ENCODE measurements at places on chromosomes 1 and 21.

- DNase-seq, result peak; percentile 1
Observed at GRCh38 chr1:225044258-225044657, 114.8 kb downstream of the DNAH14 start.

- DNase-seq, result no peak
Observed at GRCh38 chr1:111366256-111366655, 61.3 kb downstream of the OVGP1 start.

DNA sequence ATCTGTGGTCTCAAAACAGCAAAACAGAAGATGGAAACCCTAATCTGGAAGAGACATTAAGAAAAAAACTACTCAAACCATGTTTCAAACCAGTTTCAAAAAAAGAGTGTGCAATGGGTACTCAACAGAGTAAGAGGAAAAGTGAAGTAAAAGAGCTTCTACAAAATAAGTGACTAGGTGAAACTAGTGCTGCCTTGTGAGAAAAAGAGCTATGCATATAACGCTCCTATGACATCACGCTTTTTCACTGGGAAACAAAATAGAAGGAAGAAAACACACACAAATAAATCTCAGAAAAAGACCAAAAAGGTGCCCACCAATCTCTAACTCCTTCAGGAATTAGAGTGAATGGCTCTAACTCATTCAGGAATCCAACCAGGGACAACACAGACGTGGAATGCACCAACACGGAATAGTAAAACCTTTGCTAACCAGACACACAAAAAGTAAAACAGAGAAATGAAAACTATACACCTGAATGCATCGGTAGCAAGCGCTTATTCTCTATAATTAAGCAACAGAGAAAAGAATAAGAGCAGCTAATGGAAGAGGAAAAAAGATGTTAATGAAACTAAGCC is 1.3 kb downstream of the FOXJ3 start:
- DNase-seq, result no peak

- DNase-seq, result no peak
Observed at GRCh38 chr1:2235300-2235998, 7.3 kb downstream of the SKI start.

DNA sequence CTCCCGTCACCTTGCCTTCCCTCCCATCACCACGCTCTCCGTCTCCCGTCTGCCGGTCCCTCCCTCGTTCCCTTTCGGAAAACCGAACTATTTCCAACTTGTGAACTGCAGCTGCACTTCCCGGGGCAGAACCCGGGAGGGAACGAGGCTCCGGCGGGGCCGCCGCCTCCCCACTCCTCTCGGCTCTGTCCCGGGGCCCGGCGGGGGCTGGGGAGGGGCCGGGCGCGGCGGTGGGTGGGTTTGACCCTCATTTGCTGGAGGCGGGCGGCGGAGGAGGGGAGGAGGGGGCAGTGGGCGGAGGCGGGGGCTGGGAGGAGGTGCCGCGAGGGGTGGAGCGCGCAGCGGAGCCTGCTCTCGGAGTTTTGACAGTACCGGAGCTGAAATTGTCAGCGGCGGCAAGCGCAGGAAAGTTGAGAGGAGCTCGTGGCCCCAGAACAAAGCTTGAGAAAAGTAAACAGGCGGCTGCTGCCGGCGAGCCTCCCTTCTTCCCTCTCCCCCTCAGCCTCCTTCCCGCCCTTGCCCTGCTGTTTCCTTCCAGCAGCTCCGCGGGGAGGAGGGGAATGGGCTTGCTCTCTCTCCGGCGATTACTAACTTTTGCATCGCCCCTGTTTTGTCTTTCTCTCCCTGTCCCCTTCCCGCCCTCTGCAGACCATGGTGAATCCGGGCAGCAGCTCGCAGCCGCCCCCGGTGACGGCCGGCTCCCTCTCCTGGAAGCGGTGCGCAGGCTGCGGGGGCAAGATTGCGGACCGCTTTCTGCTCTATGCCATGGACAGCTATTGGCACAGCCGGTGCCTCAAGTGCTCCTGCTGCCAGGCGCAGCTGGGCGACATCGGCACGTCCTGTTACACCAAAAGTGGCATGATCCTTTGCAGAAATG is 2.9 kb downstream of the LMO4 start:
- DNase-seq, result peak; percentile 55
